ENCODE measurements at places on chromosomes 16 and 17.

DNA sequence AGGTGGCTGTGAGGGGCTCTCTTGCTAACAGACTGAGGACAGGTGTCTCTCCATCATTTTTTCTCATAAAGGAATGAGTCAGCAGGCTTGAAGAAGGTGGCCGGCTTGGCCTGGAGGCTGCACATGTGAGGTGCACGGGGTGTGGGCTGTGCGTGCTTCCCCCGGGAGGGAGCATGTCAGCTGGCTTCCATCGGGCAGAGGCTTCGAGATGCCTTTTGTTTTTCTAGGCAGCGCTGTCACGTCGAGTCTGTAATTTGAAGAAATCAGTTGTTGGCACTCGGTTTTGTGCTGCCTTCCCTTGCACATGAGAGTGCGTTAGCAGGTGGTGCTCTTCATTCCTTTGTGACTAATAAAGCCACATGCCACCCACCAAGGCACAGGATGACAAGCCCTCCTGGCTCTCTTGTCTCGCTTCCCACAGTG lies 89.7 kb downstream of the NPIPB11 start:
- no peak for DNase-seq

DNA sequence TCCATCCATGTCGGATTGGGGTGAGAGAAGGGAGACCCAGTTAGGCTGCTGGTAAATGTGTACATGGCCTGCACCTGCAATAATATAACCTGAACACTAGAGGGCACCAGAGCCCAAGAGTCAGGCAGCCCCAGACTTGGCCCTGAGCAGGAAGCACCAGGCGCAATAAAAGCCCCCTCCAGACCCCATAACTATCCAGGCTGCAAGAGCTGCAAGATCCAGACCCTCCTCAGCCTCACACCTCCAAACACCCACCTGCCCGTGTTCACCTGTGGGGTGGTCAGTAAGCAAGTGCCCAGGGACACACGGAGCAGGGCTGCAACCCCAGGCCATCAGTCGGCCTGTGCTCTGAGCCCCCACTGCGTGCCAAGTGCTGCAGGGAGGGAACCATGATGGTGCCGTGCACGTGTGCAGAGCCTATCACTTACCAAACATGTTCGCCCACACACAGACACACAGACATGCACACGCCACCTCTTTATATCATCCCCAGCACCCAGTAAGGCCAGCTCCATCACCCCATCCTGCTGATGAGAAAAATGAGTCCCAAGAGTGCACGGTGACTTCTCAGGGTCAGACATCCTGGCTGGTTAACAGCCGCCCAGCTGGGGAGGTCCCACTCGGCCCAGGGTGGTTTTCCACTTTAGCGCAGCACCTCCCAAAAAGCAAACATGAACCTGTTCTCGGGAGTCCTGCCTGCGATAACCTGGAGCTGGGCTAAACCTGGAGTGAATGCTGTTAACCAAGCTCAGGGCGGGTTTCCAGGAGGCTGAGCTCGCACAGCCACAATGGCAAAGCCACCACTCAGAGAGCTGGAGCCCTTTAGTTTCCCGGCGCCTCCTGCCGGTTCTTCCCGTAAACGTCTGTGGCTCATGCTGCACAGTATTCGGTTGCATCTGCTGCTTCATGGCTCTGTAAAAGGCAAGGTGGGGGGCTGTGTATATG lies 439.8 kb downstream of the SOX9 start:
- no peak for DNase-seq

DNA sequence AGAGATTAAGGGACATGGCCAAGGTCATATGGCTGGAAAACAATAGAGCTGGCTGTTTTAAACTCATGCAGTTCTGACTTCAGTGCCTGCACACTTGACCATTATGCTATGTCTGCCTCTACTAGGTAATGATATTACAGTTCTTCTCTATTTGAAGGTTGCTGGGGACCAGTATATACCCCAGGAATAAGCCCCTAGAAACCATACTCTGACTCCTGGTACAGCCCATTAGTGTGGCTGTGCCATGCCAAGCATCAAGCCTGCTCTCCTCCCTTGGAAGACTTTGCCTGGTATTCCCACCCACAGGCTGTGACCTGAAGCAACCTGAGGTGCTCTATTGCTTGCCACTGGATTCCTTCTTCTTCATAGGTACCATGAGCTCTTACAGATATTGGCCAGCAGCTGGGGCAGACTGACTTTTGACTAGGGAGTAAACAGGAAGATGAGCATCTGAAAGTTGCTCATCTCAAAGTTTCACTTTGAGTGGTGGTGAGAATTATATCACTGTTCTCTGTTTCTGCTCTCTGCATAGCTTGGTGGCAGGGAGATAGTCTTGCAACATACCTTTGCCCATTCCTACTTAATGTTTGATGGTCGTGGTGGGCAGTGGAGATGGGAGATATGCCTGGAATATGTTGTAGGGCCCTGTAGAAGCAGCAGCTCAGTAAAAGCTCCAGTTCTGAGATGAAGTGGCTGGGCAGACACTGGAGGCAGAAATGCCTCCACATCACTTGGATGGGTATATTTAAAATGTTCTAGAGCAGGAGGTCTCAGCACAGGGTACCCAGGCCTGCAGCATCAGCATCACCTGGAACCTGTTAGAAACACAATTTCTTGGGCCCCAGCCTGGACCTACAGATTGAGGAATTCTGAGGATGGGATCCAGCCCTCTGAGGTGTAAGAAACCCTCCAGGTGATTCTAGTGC lies 274.7 kb downstream of the HS3ST4 start:
- DNase-seq = no peak

GRCh38 chr16:9148374-9149015 lies 57.1 kb downstream of the HAPSTR1 start:
- no peak for DNase-seq

- no peak for DNase-seq
Measured at GRCh38 chr17:79325709-79326430, 251.2 kb downstream of the ENGASE start.

DNA sequence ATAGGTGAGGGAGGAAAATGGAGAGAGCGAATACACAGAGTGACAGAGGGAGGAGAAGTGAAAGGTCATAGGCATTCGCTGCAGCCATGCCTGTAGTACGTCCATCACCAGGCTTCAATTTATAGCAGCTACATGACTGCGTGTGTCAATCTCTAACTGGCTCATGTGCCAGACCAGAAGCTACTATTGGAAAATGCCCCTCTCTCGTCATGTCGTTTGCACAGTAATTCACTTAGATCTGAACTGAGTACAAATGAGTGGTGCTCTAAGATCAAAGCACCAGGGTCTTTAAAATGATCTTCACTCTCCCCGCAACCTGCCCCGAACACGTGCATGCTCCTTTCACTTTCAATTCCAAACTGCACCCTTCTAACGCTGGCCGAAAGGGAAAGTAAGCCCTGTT lies 51.3 kb downstream of the ADCY9 start:
- DNase-seq = no peak

DNA sequence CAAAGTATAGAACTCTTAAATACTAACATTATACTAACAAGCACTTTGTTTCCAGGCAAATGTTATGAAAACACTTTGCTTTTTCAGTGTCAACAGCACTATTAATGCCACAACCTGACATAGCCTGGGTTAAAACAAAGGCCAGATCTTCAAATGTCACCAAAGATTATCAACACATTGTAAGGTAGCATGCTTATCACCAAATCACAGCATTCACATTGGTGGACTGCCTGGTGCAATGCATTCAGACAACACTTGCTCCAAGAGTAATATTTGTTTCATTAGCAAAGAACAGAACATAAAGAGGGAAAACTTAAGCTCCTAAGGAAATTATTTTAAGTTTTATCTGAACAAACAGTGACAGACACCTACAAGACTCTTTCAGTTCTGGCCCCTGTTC lies 1361.2 kb downstream of the CDH8 start:
- DNase-seq = no peak

- no peak for DNase-seq
Measured at GRCh38 chr17:77233635-77234334, 93.0 kb downstream of the SEC14L1 start.

DNA sequence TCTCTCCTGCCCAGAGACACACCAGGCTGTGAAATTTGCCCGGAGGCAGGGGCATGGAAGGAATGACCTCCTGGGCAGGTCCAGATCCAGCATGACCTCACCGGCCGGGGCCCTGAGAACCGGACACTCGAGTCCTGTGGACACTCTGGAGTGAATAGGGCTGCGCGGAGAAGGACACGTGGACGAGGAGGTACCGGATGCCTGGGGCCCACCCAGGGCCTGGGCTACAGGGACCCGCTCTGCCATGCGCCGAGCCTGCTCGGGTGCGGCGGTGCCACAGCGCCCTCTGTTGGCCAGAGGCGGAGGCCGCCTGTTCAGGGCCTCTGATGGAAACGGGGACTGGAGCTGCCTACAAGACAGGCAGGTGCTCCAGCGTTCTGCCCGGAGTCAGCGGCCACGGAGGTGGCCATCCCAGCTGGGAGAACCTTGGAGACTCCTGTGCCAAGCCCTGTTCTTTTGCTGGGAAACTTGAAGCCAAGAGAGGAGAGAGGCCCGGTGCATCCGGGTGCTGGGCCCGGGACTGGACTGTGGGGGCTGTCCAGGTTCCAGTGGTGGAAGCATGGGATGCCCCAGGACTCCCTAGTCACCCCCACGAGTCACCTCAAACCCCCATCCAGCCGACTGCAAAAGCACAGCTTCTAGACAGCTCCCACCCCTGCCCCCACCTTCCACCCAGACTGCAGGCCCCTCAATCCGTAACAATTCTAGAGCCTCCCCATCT lies 19.3 kb upstream of the NXPH3 start:
- DNase-seq = peak; percentile 77

- DNase-seq = no peak
Measured at GRCh38 chr17:30278032-30278431, 13.7 kb downstream of the BLMH start.

DNA sequence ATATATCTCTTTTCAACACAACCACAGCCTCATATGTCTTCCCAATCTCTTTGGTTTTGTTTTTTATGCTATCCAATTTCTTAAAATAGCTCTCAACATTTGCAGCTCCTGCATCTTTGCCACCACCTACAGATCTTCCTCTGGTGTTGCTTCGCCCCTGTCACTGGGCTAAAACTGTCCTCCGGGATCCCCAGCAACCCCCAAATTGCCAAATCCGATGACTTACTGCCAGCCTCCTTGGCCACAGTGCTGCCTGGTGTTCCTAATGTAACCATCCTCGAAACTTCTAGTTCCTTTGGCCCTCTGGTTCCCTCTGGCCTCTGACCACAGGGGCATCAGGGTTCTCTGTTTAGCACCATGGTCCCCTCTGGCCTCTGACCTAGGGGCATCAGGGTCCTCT lies 70.8 kb downstream of the ELAC2 start:
- DNase-seq = no peak

DNA sequence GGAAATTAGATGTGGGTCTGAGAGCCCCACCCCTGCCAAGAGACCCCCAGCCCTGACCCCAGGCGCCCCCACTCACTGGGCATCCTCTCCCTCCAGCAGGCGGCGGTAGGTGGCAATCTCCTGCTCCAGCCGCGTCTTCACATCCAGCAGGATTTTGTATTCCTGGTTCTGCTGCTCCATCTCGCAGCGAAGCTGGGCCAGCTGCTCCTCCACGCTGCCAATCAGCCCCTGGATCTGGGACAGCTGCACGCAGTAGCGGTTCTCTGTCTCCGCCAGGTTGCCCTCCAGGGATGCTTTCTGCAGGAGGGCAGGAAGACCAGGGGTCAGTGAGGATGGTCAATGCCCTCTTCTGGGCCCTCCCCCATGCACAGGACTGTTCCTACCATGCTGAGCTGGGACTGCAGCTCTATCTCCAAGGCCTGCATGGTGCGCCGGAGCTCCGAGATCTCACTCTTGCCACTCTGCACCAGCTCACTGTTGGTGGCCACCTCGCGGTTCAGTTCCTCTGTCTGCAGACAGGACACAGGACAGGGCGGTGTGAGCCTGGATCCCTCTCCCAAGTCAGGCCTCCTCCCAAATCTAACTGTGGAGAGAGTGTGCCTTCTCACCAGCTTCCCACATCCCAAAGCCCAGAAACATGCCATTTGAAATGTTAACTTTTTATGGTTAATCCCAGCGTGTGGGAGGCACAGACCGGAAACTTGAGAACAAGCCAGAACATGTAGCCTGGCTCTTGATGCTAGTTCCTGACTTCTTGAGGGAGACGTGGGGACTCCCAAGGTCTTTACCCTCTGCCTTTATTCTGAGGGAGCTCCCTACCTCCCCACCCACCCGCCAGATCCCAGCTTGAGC lies 3.6 kb downstream of the KRT17 start:
- peak; percentile 56 for DNase-seq

DNA sequence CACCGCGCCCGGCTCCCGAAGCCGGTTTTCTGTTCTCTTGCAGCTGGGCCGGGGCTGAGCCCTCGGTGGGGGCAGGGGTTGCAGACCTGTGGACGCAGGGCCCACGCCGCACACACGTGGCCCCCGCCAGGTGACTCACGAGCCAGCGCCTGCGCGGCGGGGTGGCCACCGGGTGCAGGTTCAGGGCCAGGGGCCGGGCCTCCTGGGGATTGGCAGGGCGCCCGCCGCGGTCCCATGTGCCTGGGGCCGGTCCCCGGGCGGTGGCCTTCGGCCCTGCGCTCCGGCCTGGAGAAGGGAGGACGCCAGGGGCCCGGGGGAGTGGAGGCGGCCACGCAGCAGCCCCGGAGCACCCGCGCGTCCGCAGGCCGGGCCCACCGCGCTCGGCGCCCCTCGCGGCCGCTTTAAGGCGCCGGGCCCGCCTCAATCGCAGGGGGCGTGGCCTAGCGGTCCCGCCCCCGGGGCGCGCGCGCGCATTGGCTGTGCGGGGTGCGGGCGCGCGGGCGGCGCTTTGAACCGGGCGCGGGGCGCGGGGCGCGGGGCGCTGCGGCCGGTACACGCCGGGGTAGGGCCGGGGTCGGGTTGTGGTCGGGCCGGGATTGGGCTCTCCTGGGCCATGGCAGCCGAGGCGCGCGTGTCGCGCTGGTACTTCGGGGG lies at the start of gene SLC25A10:
SLC25A10 (plus strand) TSS at position 471 of the 654 bp plus-strand sequence; CDS start at position 614, 143 bp downstream.
- no peak for DNase-seq

DNA sequence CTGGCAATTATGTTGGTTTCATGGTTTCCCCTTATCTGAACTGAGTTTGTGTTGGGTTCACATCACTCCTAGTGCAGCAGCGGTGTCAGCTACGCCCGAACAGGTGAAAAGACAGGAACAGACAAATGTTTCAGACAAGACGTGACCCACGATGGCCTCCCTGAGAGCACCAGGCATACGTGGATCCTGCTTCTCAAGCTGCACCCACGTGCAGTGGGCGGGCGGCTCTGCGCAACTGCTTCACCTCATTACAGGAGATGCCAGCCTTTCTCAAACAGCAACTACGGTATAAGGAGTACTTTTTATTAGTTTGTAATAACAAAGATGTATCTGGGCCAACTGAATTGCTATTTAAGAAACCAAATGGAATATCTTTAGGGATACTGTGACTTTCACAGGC lies 32.8 kb upstream of the SLC38A8 start:
- DNase-seq = no peak

DNA sequence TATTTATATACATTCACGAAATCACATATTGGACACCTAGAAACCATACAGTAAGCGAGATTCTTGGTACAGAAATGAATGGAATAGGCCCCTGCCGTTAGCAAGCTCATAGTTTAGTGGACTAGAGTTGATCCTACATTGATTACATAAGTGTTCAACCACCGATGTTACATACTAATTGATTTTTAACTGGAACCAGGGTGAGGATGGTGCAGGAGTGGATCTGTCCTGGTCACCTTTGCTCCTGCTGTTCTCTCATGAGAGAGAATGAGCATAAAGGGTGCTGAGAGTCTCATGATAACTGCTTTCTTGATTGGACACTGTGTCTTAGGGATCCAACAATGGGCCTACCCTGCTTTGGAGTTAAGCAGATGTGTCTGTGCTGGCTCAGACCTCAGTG lies 13.9 kb downstream of the MAP2K4 start:
- no peak for DNase-seq

- DNase-seq = no peak
Measured at GRCh38 chr16:84953190-84953746, 58.1 kb downstream of the ZDHHC7 start.

Data from suprapubic skin (tissue), 4 donors.